ENCODE measurements at places on chromosomes 2 and 18.

GRCh38 chr2:206105541-206105940 lies 19.6 kb upstream of the INO80D start:
- no peak for DNase-seq

DNA sequence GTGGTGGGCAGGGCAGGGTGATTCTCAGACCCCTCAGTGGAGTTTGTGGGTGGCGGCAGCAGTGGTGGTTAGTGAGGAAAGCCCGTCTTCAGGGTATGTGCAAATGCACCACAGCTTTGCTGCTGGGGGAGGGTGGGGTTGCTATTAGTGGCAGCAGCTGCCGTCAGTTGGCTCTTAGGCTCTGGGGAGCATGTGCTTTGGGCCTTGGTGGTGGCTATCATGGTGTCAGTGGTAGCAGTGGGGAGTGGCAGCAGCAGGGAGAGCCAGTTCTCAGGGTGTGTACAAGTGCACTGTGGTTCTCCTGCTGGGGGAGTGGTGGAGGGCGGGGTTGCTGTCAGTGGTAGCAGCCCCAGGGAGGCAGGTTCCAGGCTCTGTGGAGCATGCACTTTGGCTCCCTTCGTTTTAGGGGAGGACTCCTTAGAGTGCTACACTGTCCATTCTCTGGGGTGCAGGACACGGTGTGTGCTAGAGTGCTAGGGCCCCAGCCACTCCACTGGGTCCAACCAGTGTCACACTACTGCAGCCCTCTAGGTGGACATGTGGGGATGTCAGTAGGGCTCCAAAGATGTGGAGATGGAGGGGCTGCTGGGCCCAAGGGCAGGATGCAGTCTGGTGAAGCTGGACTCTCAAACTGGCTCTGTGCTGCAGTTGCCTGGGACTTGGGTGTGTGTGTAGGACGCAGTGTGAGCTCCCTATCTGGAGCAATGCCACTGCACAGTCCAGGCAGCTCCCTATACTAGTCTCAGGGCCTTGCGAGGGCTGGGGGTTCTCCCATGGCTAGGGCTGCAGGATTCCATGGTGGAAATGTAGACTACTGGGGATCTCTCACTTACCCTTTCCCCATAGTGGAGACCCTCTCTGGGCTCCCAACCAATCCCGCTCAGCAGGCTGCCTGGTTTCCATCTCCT lies 45.3 kb downstream of the ADCYAP1 start:
- DNase-seq = no peak

DNA sequence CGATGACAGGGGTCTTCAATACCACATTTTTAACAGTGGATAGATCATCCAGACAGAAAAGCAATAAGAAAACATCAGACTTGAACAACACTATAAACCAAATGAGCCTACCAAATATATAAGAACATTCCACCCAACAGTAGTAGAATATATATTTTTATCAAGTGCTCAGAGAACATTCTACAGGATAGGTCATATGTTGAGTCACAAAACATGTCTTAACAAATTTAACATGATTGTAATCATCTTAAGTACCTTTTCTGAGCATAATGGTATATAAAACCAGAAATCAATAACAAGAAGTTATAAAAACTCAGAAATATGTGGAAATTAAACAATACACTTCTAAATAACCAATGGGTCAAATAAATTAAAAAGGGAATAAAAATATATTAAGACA lies 194.0 kb upstream of the CYP26B1 start:
- DNase-seq = no peak

DNA sequence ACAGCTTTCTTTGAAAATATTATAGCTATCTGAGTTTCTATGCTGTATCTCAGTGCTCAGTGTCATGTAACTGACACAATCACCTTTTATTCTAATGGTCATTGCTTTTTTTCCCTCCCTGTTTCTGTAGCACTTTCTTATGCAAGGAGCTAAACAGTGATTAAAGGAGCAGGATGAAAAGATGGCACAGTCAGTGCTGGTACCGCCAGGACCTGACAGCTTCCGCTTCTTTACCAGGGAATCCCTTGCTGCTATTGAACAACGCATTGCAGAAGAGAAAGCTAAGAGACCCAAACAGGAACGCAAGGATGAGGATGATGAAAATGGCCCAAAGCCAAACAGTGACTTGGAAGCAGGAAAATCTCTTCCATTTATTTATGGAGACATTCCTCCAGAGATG lies 56.4 kb downstream of the SCN2A start:
- no peak for DNase-seq

DNA sequence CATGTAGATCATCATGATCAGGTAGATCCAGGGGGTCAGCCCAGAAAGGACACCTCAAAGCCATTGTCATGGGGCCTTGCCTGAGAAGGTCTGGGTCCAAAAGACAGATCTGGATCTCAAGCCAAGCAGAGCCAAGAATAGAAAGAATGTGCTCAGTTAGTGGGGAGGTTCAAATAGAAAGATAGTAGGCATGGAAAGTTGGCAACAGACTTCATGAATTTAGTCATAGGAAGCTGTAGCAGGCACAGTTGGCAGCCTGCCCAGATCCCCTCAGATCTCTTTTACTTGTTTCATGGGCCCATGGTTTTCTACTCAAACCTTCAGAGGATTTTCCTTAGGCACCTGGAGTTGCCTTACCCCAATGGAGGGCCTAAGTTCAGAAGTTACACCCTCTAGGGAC lies 767.0 kb downstream of the SLC4A3 start:
- DNase-seq = no peak

DNA sequence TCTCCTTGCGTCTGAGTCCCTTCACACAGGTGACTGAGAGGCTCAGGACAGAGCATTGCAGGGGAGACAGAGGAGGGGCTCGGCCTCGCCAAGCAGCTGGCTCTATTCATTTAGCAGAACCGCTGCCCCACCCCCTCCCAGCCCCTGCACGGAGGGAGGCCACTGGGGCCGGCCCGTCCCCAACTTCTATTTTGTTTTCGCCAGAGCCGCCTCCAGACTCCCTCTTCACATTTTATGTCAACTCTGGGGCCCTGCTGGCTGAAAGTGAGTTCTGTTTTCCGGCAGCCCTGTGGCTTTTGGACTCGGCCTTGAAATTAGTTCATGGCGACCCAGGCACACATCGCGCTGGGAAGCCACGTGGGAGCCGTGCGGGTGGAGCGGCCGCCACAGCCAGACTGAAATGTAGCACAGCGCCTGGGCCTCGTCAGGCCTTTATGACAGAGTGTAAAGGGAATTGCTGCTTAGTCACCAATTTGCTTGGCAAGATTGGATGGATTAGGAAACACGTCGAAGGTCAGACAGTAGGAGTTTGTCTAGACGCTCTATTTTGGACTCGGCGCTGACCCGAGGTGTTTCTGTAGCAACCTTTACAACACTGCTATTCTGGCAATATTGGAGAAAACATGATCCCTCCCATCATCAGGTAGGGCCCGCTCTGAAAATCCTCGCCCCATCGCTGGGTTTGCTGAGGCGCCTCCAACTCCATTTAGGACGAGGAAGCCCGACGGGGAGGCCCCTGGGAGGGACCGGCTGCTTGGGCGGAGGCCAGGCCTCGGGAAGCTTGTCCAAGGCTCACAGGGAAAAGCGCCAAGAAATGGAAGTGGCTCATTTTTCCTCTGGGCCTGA lies 90.7 kb upstream of the CTDP1 start:
- DNase-seq = no peak

- no peak for DNase-seq
Measured at GRCh38 chr2:160142472-160142871, 57.6 kb downstream of the ITGB6 start.

GRCh38 chr2:5412001-5412400 lies 280.2 kb upstream of the SOX11 start:
- no peak for DNase-seq

DNA sequence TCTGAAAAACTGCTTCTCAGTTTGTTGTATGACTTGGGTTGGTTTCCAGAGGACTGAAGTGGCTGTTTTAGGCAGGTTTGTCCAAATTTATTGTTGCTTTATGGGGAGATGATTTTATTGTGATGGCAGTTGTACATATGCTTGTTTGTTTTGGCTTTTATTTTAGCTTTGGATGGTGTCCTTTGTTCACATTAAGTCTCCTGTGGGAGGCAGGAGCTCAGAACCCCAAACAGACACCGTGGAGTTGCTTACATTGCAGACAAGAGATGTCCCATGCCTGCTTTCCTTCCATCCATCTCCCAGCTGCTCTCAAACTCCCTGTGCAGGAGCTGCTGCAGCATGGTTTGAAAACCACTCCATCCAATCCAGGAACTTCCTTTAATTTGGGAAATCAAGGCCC lies 414.7 kb downstream of the LPIN1 start:
- no peak for DNase-seq

DNA sequence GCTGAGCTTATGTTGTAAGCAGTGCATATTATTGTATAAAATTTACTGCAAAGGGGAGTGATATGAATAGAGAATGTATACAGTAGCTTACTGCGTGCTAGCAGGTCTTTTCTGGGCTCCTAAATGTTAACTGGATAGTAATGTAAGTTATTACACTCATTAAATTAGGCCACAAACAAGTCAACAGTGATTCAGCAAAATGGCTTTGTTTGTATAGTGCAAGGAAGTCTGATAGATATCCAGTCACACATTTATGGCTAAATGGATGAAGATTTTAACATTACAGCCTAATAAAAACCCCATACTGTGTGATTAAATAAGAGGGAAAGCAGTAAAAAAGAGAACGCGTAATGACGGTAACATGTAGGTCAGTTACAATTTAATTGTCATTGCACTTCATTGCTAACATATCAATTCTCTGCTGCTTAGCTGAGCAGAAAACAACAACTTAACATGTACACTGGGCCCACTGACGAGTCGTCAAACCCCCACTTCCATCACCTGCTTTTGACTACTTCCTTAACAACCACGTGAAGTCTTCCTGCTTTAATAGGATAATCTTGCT lies 665.0 kb upstream of the FANCL start:
- no peak for DNase-seq

- no peak for DNase-seq
Measured at GRCh38 chr2:3267869-3268704, 109.5 kb downstream of the EIPR1 start.

DNA sequence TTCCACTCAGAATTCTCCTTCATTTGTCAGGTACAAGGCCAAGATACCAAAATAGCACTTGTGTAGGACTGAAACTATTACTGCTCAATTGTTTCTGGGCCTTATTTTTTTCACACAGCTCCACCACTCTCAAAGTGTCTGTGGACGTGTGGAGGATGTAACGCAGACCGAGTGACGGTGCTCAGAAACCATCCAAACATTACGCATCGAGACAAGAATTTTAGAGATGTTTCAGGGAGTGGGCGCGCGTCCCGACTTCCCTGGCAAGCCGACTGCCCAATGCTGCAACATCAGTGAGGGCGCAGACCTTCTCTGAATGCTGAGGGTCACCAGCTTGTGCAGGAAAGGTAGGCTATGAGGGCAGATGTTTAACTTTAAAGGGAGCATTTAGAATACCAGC lies 108.4 kb downstream of the GATA6 start:
- DNase-seq = no peak

GRCh38 chr2:75667884-75668283 lies 21.3 kb downstream of the MRPL19 start:
- DNase-seq = no peak

GRCh38 chr2:190202018-190202417 lies 117.6 kb downstream of the HIBCH start:
- no peak for DNase-seq

DNA sequence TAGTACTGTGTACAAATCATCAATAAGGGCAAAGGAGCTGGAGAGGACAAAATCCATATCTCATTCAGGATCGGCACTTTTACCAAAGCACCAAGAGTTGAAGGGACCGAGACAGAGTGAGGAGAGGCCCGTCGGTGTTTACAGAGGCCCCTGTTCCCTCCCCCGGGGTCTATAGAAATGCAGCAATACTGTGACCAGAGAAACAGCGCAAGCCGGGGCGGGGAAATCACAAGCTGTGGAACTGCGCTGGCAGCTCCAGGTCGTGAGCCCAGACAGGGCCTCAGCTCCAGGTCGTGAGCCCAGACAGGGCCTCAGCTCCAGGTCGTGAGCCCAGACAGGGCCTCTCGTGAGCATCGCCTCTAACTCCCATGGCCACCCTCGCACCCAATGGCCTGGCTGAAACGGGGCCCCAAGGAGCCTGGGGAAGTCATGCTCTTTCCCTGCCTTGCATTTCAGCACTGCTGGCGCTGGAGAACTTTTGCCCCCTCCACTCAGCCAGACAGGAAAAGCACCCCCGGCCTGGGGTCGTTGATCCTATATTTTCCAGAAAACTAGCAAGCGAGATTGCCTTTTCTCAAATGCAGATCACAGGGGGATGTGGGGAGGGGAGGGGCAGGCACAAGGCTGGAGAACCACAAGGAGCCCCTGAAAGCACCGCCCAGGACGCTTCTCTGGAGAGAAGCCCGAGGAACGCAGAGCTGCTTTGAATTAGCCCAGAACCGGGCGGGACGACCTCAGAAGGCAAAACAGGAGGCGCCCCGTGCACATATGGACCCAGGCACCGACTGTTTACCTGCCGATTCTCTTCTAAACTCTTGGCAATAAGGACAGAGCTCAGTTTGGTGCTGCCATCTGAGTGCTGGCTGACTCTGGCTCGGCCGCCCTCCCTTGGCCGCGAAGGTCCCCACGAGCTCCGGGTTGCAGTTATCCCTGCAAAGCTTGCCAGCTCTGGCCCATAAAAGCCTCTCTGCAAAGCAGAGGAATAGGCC lies 223.7 kb downstream of the ACKR3 start:
- DNase-seq = no peak

DNA sequence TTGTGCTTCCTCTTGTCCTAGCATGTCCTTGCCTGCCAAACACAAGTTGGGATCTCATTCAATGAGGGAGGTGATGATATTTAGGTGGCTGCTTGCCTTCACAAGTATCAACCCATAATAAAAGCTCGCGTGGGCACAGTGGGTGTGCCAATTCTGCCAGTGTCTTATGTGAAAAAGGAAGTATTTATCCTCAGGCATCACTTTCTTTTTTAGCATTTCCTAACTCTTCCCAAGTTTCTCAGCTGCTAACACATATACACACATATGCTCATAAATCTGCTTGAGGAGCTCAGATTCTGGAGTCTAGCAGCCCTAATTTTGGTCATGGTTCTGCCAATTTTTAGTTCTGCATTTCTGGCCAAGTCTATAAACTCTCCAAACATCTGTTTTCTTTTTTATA lies 319.5 kb upstream of the HNMT start:
- DNase-seq = no peak

DNA sequence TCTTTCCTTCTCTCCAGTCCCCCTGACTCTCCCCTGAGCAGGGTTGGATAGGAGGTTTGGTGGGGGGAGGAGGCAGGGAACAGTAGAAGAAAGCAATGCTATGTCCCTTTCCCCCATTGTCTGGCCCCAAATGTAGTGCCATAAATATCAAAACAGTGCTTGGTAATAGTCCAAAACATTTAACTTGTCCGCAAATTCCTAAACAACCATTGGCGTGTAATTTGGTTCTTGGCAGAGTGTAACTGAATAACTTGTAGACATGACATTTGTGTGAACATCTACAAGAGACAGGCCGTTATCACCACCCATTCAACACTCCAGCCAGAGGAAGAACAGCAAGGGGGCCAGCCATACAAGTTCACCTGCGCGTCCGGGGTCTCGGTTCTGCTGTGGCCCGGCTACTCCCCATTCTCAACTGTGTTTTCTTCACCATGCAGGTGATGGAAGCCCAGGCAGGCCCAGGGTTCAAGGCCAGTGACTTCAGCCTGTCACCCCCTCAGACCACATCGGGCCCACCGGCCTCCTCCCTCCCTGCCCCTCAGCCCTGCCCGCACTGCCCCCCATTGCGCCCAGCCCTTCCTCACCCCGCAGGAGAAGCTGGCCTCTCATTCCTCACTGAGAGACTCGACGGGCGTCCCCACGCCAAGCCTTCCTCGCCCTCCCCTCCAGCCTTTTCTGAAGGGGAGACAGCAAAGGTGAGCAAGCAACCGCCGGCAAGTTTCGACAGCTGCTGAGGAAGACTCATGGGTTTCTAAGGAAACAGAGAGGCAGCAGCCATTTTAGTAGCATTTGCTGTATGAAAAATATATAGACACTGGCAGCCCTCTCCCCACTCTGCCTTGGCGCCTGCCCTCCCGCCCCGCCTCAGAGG lies 699 bp upstream of the RAPGEF4 start:
- no peak for DNase-seq

Data from activated CD8-positive, alpha-beta memory T cell treated with anti-CD3 and anti-CD28 coated beads for 48 hours (primary cell).